ENCODE measurements at places on chromosomes 3 and 15.

- no peak for DNase-seq
Measured at GRCh38 chr15:99683000-99683670, 50.1 kb downstream of the LYSMD4 start.

- no peak for DNase-seq
Measured at GRCh38 chr15:96316953-96317629, 13.4 kb upstream of the NR2F2 start.

DNA sequence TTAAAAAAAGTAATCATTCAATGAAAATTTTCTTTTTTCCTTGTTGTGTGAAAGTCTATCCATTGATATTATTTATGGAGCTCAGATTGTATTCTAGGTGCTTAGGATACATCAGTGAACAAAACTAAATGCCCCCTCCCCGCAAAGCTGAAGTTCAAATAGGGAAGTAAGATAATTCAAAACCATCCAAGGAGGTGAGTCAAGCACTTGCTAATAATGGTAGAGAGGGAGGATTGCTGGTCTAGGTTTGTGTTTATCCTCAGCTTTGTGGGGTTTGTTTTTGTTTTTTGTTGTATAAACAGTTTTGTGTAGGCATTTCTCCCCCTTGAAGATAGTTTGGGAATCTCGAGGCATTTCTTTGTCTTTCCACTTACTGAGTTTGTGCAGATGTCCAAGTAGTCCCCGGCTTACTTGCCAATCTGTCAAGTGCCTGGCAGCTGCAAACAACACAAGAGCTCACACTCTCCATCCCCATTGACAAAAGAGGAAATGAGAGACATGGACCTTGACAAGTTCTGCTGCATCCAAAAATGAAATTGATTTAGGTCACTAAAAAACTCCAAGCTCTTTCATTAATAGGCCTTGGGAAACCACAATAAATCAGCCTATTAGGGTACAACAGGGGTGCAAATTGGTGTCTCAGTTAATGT lies 575.8 kb upstream of the TBL1XR1 start:
- no peak for DNase-seq

DNA sequence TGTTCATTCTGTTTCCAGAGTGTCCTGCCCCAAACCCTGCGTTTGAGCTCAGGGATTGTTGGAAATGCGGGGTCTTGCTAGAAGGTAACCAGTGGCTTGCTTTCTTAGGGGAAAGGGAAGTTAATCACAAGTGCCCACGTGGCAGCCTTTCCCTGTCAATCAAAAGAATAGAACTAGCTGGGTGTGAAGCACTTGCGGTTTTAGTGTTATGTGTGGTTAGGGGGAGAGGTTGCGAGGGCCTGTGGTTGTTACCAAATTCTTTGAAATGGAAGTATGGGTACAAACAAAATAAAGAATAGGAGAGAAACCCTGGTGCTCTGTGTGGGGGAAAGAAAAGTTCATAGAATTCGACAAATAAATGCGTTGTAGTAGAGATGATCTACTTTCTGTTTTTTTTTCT lies 67.6 kb downstream of the FNDC3B start:
- DNase-seq: no peak

DNA sequence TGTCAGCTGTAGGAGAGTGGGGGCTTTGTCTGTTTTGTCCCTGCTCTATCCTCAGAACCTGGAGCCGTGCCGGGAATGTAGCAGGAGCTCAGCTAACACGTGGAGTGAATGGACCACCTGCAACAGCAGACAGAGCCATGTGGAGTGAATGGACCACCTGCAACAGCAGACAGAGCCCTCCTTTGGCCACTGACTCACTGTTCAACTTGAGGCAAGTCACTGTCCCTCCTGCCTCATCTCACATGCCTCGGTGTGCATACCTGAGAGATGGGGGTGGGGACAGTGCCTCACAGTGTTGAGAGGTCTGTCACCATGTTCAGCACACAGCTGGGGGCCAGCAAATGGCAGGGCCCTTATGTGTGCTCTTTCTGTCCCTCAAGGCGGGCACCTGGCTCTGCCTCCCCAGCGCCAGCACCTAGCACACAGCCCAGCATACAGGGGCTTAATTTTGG lies 27.9 kb downstream of the FEM1B start:
- DNase-seq: no peak

GRCh38 chr15:55530861-55531313 lies 22.9 kb upstream of the DNAAF4 start:
- DNase-seq: no peak

DNA sequence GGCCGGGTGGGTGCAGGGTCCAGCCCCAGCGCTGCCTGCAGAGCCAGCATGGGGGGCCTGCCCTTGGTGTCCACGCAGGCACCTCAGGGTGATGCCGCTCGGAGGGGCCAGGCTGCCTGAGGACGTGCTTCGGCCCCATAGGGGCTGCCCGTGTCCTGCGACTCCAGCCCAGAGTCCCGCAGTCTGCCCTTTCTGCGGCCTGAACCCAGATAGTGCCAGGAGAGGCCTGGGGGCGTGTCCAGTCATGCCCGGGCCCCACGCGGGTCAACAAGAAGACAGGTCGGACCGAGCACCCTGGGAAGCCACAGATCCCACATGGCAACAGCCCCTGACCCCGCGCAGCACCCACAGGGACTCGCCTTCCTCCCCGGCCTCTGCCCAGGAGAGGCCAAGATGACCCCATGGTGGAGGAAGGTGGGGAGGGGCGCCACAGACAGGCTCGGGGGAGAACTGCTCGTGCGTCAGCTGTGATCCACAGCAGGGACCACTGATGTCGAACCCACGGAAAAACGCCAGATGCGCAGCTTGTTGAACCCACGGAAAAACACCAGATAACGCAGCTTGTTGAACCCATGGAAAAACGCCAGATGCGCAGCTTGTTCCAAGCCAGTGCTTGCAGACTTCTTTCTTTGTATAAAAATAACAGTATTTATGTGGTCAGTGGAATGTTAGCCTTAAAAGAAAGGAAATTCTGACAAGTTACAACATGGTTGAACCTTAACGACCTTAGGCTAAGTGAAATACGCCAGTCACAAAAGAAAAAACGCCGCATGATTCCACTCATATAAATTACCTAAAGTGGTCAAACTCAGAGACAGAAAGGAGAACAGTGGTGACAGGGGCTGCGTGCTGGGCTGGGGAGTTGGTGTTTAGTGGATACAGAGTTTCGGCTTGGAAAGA lies 28.5 kb downstream of the CYFIP1 start:
- no peak for DNase-seq

DNA sequence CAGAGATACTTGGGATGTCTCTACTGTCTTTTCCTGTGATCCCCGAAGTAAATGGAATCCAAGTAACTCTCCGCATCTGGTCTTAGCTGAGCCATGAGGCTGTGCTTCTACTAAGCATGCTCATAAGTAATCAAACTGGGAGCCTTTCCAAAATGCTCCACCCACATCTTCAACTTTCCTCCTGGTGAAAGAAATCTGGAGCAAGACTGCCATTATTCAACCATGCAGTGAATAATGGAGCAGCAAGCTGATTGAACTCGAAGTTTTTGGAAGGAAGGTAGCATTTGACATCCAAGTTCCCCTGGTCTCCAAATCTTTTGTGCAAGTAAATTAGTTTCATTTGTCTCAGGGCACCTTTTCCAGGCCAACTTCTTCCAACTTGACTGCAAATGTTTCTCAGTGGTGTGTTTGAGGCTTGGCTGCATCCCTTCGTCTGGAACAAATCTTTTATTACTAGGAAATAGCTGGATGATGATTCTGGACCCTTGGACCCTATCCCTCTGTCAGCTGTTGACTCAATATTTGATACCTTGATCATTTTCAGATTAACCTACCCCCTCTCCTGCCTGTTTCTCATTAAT lies 19.4 kb downstream of the GXYLT2 start:
- no peak for DNase-seq
